ENCODE measurements at places on chromosomes 16 and 17.

GRCh38 chr16:52740766-52741165, 193.8 kb upstream of the TOX3 start:
- DNase-seq: no peak

DNA sequence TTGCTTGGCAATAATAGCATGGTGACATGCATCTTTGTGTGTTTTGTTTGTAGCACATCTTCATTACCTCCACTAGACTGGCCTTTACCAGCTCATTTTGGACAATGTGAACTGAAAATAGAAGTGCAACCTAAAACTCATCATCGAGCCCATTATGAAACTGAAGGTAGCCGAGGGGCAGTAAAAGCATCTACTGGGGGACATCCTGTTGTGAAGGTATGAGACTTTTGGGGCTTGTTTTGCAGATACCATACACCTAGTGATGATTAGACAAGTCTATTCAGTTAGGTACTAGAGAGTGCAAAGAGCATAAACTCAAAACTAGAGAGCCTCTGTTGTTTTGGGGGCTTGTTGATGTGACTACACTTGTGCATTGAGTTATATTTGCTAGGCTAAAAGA, 41.2 kb downstream of the NFATC3 start:
- DNase-seq: no peak

GRCh38 chr16:81530814-81531213, 86.2 kb downstream of the CMIP start:
- DNase-seq: no peak

- DNase-seq: no peak
These were observed 16.5 kb upstream of the TMEM92 start for GRCh38 chr17:50257676-50258224.

DNA sequence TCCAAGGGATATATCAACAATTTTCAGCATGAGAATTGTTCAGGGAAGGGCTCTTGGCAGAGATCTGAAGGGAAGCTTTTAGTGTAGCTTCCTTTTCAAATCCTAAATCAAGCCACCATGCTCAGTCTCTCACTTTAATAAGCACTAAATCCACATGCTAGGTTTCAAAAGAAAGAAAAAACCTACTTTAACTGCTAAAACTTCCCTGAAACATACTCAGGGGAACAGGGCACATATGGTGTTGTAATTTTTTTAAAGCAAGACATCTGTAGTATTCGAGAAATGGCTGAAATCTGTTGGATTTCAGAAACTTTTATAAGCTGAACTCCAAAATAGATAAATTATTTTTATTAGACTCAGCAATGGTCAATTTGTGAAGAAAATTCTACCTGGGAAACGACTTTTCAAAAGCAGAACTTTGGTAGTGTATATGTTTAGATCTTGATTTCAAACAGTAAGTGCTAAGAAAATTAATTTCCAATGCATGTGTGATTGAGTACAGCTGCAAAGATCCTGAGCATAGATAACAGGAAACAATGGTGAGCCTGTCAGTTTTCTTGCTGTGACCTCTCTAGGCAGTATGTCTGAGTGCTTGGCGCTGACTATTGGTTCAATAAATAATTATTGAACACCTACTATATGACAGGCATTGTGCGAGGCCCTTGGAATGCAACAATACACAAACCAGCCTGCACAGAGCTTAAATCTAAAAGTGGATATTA, 804.5 kb upstream of the SOX9 start:
- no peak for DNase-seq

DNA sequence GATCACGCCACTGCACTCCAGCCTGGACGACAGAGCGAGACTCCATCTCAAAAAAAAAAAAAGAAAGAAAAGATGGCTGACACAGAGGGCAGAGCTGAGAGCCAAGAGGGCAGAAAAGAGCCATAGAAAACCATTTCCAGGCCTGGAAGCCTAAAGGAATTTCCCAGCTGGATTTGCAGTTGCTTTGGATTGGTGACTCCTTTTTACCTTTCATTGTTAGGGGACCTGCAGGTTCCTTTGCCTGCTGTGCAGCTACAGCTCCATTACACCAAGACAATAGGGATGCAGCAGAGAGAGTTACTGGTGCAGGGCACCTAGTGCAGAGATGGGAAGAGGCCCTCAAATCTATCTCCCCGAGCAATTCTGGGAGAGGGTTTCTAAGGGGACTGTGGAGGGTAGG, 18.4 kb downstream of the ZNF668 start:
- no peak for DNase-seq

DNA sequence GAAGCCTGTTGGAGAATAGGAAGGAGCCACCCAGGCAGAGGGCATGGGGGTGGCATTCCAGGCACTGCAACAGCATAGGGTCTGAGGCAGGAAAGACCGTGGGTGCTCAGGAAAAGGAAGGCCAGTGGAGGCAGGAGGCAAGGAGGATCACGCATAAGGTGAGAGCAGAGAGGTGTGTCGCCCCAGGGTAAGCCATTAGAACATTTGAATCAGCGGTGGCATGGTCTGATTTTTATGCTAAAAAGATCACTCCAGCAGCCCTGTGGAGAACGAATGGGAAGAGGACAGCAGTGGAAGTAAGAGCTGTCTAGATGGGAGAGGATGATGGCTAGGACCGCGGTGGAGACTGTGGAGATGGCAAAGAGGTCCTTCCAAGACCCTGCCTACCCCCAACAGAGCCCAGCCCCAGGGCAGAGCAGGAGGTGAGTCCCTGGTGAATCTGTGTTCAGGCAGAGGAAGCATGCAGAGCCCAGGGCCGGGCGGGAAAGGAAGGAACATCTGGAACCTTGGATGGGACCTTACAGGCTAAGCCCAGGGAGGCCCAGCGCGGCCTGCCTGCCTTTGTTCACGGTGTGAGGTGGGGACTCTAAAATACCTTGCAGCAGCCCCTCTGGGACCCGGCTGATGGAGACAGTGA, 7.8 kb downstream of the LPO start:
- DNase-seq: no peak

DNA sequence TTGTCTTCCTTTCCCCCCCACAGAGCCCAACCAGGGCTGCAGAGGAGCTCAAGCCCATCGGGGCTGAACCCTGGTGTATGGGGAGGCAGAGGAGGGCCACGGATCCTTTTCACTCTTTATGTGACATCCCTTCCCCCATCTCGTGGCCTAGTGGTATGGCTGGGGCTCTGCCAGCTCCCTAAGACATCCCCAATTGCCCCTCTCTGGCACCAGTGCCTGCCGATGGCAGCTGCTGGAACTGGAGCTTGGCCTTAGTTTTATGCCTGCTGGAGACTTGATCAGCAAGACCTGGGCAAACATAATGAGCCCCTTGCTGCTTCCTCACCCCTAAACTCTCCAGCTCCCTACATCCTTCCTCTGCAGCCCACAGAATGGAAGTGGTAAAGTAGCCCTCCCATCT, 8.0 kb upstream of the TOP2A start:
- no peak for DNase-seq

GRCh38 chr16:79897104-79897452, 296.5 kb upstream of the MAF start:
- DNase-seq: no peak

DNA sequence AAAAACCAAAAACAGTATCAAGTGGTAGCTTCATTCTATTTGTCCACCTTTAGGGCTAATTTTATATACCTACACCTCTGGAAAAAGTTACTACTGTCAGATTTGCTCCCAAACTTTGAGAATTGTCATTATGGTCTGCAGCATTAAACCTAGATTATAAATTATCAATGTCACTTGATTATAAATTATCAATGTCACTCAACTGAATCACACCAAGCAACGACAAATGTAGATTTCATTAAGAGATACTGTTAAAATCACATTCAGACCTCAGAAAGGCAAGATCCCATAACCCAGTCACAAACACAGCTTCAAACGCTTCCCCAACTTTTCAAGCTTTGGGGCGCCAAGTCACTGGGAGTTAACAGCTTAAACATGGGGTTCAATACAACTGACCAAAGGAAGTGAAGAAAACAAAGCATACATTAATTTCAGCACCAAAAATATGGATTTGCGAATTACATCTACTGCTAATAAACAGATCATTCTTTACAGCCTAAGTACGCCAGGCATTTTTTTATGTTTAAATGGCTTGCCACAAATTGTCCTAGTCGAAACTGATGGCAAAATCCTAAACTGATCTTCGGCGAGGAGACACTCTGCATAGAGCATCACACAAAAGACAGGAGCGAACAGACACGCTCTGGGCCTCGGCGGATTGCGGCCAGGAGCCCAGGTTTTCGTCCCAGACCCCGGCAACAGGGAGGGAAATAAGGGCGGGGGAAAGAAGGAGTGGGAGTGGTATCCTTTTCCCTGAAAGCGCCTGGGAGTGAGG, 981 bp downstream of the GLG1 start:
- peak; percentile 56 for DNase-seq

- peak; percentile 46 for DNase-seq
These were observed 514 bp downstream of the UBFD1 start for GRCh38 chr16:23557779-23558702.

GRCh38 chr16:68710211-68710610, 26.9 kb upstream of the CDH1 start:
- DNase-seq: no peak

- no peak for DNase-seq
These were observed 675 bp upstream of the PDZD9 start for GRCh38 chr16:22001591-22001990.

- DNase-seq: peak; percentile 23
These were observed 132.6 kb downstream of the PITPNC1 start for GRCh38 chr17:67509390-67510287.

- peak; percentile 15 for DNase-seq
These were observed 121.9 kb upstream of the GSE1 start for GRCh38 chr16:85491058-85491771.

DNA sequence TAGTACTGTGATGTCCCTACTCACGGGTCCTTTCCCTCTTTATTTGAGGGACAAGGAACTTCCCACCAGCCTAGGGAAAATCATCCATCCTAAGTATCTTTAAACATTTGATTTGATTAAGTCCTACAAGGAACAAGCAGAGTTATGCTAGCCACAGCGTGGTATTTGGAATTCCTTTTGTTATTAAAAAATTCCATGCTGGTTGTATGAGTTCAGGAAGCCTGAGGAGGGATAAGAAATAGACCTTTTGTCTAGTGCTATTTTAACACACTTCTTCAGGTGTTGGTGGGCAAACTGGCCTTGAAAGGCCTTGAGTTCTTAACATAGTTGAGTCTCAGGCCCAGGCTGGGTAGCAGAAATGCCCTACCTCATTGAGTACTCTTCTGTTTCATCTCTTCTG, 105.4 kb upstream of the TBX2 start:
- DNase-seq: no peak

DNA sequence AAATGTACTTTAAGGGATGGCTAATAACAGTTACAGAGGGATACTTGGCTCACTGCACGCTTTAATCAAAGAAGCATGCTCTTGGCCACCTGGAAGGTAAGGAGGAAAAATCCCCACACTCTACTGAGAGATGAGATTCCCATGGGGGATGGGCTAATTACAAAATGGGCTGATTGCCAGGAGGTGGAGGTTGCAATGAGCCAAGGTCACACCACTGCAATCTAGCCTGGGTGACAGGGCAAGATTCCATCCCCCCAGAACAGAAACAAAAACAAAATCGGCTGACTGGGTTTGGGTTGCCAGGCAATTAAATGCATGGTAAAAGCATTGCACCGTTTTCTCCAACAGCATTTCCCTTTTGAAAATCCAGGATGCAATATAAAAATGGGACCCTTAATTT, 18.0 kb downstream of the N4BP1 start:
- DNase-seq: no peak

DNA sequence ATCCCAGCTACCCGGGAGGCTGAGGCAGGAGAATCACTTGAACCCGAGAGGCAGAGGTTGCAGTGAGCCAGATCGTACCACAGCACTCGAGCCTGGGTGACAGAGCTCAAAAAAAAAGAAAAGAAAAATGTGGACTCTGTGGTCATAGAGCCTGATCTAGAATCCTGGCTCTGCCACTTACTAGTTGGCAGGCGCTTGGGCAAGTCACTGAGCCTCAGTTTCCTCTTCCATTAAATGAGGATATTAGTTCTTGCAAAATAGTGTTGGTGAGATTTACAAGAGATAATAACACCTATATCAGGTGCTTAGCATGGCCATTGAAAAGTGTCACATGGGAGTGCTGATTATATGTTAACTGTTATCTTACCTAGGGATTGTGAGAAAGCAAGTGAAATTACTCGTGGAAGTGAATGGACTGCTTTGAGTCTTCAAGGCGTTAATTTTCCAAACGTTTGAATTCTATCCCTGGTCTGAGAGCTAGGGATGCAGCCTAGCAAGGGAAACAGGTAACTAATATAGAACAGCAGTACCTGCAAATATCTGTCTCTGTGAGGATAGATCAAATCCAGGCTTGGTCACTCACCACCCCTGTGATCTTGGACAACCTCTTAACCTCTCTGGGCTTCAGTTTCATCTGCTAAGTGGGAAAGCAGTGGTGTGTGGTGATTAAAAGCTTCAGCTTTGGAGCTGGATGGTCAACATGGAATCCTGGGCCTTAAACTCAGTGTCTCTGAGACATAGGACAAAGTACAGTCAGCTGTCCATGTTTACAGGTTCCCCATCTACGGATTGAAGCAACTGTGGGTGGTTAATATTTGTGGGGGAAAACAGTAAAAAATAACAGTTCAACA, 953 bp upstream of the NSMCE1 start:
- no peak for DNase-seq

- DNase-seq: peak; percentile 3
These were observed 761 bp upstream of the CCL8 start for GRCh38 chr17:34318474-34318873.

GRCh38 chr17:79243603-79243990, 169.0 kb downstream of the ENGASE start:
- no peak for DNase-seq

DNA sequence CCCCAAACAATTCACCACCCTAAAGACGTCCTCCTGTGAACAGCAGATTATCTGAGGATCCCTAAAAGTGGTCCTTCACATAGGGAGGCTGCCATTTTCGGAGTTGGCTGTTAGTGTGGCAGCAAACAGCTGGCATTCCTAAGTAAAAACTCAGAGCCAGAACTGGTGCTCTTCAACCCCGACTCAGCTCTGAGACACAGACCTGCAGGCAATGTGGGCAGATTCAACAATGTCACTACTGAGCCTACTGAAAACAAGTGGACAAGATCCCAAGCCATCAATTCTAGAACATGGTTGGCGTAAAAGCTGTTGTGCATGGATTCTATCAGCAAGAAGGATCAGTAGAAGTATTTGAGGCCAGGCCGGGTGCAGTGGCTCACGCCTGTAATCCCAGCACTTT, 247.2 kb downstream of the NTN1 start:
- no peak for DNase-seq

GRCh38 chr16:64051824-64052223, 1070.0 kb downstream of the CDH11 start:
- DNase-seq: peak; percentile 63

- no peak for DNase-seq
These were observed 315.8 kb downstream of the BCAS3 start for GRCh38 chr17:60993497-60993896.

DNA sequence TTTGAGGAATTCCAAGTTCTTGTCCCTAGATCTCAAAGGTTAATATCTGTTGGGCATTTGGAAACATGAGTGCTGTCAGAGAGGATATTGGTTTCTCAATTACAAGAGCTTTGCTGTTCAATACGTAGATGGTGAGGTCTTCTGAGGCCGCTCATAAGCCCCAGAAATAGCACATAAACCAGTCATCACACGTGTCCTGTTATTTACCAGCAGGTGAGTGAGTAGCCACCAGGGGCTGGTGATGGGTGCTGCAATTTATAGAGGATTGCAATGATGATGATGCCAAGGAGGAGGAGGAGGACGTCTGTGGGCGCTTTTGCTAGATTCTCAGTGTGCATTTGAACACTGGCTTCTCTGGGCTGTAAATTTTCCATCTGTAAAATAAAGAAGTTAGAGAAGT, 89.0 kb downstream of the SALL1 start:
- no peak for DNase-seq

- peak; percentile 64 for DNase-seq
These were observed 15.2 kb downstream of the MED24 start for GRCh38 chr17:40038882-40039513.

All from DMS53 (cell line).